ENCODE measurements at places on chromosomes 11 and 22.

DNA sequence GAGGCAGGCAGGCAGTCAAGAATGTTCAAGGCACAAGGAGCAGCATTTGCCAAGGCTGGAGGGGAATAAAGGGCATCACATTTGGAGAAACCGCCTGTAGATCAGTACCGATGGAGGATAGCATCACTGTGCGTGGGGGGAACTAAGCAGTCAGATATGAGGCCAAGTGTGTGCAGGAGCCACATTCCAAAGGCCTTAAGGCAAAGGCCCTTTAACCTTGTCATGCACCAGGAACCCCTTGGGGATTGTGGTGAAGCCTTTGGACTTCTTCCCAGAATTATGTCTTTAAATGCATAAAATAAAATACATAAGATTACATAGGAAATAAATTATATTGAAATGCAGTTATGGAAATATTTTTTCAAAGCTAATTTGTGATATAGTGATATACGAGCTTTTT lies 532.1 kb downstream of the BUD13 start:
- no peak for DNase-seq

- no peak for DNase-seq
These were observed 54.0 kb upstream of the SPON1 start for GRCh38 chr11:13908535-13908934.

DNA sequence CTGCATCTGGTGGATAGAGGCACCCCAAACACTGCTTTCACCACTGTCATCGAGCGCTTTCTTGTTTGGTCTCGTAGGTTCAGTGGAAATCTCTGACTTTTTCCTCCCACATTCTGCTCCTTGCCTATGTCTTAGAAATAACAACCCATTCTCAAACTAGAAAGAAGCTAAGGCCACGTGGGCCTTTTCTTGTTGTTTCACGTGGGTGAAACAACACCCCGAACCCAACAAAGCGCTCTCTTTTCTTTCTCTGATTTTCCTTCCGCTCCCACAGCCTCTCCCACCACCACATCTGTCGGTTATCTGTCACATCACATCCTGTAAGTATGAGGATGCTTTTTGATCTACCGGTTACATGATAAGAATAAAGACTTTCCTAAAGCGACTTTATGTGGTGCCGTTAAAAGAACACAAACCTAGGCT lies 77.1 kb downstream of the LINC01488 start:
- no peak for DNase-seq

DNA sequence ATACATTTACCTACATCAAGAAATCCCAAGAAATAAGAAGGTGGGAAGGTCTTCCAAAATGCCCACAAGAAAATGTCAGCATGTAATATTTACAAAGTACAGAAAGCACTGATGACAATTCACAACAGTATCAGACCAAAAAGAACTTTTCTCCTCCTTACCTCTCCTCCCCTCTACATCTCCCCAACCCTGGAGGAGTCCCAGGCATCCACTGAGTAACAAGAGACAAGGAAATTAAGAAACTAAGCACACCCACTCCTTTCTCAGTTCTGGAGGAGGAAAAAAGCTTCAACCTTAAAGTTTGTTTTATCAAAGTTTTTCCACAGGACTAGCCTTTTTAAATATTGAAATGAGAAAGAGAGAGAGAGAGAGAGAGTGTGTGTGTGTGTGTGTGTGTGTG lies 2.0 kb upstream of the SERGEF start:
- no peak for DNase-seq

- DNase-seq, result no peak
These were observed 9.5 kb upstream of the FEZ1 start for GRCh38 chr11:125505492-125506080.

- DNase-seq, result no peak
These were observed 38.3 kb downstream of the MADD start for GRCh38 chr11:47308050-47308823.

DNA sequence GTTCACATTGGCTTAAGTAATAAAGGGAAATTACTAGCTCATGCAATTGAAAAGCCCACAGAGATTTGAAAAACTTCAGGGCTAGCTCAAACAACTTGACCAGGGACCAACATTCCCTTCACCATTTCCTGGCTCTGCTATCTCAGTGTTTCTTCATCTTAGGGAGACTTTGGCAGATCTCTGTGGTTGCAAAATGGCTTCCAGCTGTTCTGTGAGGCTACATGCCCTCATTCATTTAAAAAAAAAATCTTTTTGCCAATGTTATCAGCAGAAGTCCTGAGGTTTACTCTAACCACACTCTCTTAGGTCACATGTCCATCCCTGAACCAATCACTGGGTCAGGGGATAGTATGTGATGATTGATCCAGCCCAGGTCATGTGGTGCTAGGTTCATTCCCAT lies 13.9 kb upstream of the RASSF10 start:
- DNase-seq, result no peak

- no peak for DNase-seq
These were observed 259.0 kb downstream of the MN1 start for GRCh38 chr22:27542602-27543001.

- DNase-seq, result no peak
These were observed 497 bp upstream of the SYT12 start for GRCh38 chr11:67022341-67022933.

GRCh38 chr22:47123827-47124442 lies 361.5 kb downstream of the TBC1D22A start:
- no peak for DNase-seq

- no peak for DNase-seq
These were observed 4.9 kb downstream of the RRP8 start for GRCh38 chr11:6598555-6598954.

DNA sequence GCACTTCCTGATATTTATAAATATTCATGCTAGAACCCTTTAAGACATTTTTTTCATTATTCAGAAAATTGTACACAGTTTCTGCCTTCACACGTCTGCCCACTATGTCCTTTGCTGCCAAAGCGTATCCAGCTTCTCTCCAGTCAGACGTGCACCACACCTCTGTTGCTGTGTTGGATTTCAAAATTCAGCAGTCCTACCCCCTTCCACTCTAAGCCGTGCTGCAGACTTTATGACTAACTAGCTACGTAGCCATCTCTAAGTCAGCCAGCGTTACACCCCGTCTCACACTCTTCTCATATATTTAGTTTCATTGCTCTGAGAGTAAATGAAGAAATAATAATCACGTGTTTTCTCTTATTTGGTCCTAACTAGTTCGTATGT lies 28.2 kb upstream of the OPCML start:
- DNase-seq, result no peak

DNA sequence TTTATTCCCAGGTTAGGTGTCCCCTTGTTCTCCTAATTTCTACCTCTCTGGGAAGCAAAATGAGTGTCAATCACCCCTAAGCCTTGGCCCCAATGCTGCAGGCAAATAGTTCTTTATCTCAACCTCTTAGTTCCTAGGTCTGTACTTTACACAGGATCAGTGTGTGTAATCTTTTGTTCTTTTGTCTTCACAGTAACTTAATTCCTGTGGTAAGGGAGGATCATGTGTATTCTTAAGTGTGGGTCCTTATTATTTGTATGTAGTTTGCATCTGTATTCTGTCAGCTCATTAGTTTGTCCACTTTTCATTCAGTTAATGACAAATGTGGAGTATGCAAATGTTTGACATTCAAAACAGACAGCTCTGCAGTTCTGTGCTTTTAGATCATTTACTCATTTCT lies 166.7 kb downstream of the FAT3 start:
- DNase-seq, result no peak

DNA sequence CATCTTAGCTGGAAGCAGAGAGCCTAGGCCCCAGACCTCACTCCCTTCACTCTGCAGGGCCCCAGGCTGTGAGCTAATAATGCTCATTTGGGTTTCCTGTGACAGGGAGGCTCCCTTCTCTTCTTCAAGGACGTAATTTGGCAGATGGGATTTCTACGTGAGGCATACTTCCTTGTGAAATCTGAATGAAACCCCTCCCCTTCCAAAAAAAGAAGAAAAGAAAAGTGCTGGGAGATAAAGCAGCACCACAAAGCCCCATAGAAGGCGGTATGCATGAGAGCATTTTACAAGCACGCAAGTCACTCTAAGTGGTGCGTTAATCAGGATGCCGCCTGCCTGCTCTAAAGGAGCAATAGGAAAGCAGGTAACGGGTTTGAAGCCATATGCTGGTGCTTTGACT lies 5.7 kb downstream of the P2RX3 start:
- DNase-seq, result no peak

- no peak for DNase-seq
These were observed 13.2 kb downstream of the CRTAM start for GRCh38 chr11:122851366-122851966.

- DNase-seq, result no peak
These were observed 122.5 kb downstream of the OPCML start for GRCh38 chr11:133409799-133410198.

- DNase-seq, result no peak
These were observed 111.4 kb downstream of the SPON1 start for GRCh38 chr11:14073849-14074476.

Data from Kasumi-1 (cell line).